AG09309 (cell line): ENCODE measurements at places on chromosomes 4 and X.

DNA sequence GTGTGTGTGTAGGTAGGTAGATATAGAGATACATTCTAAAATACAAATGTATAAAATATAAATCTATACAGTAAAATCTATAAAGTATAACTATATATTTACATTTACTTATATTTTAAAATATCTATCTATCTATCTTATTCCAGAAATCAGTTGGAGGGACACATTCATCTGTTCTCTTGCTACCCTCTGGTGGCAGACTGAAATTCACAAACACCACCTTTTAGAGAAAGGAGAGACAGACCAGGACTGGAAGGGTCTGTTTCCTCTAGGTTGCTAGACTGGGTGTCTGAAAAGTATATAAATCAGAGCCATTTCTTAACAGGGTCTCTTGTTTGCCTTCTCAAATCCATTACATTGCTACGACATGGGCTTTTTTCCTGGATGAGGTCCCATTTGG, 343.0 kb downstream of the OPHN1 start:
- DNase-seq: no peak

DNA sequence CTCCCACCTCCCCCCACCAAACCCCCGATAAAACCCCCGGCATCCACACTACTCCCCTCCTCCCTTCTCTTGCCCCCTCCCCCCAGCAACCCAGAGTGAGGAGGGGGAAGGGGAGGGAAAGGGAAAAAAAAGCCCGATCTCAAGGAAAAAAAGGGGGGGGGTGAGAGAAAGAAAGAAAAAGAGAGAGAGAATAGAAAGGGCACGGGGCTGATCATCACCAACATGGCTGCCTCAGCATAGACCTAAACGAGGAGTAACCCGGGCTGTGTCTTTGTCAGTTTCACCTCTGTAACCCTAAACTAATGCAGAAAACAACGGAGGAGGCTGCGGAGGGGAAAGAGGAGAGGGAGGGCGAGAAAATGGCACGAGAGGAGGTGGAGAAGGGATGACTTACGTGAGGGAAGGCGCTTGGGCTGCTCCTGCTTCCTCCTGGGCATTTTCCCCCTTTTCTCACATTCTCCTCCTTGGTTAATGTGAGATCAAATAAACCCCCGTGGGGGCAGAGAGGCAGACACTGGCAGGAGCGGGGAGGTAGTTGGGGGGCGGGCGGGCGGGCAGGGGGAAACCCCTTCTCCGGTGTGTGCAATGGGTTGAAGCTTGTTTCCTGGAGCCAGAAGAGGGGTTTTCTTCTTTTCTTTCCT, 532 bp downstream of the ZNF827 start:
- no peak for DNase-seq

GRCh38 chr4:84672177-84672576, 89.2 kb downstream of the CDS1 start:
- no peak for DNase-seq

- DNase-seq: no peak
Measured at GRCh38 chr4:102589743-102590142, 88.6 kb downstream of the NFKB1 start.

DNA sequence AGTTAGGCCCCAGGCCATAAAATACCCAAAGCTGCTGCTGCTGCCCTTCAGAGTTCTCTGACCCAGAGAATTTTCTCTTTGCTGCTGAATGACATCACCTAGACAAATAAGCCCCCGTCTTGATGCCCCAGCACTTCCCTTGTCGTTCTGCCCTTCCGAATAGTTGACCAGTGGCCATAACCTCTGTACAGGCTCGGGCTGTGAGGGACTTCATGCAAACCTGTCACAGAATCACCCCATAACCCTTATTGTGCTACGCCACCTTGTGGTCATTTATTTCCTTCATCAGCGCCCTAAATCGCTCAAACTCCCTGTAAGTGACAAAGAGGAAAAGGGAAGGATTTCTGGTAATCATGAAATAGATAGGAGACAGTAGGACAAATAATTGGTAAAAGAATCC, 18.8 kb downstream of the SPACA5 start:
- DNase-seq: no peak

DNA sequence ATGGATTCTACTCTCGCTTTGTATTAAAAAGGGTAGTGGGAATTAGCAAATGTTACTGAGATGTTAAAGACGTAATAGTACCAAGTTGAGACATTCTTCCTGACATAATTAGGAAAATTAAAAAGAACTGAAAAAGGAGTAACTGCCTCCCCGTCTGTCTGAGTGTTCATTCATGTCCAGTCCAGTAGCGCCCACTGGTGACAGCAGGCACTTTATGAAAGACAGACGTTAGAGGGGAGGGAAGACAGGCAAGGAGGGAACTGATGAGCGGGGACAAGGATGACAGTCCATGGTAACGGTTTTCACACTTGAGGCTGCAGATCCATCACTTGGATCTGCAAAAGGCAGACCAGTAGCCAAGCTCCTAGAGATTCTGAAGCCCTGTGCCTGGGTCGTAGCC, 326.7 kb downstream of the STK32B start:
- DNase-seq: no peak

- no peak for DNase-seq
Measured at GRCh38 chr4:162707962-162708361, 458.7 kb downstream of the NAF1 start.

DNA sequence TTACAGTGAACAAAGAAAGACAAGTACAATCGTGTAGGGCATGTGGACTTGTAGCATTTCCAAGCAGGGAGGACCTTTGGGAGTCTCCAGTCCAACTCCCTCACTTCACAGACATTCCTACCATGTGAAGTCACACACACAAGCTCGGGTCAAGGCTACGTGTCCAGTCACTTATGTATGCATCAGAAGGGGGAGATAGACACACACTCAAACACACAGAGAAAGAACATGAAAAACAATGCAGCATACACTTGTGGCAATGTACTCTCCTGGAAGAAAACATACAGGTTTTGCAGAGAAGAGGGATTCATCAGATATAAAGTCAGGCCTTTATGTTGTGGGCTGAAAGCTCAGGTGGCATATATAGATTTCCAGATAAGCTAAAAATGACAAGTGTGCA, 136.1 kb upstream of the MID1 start:
- DNase-seq: no peak

DNA sequence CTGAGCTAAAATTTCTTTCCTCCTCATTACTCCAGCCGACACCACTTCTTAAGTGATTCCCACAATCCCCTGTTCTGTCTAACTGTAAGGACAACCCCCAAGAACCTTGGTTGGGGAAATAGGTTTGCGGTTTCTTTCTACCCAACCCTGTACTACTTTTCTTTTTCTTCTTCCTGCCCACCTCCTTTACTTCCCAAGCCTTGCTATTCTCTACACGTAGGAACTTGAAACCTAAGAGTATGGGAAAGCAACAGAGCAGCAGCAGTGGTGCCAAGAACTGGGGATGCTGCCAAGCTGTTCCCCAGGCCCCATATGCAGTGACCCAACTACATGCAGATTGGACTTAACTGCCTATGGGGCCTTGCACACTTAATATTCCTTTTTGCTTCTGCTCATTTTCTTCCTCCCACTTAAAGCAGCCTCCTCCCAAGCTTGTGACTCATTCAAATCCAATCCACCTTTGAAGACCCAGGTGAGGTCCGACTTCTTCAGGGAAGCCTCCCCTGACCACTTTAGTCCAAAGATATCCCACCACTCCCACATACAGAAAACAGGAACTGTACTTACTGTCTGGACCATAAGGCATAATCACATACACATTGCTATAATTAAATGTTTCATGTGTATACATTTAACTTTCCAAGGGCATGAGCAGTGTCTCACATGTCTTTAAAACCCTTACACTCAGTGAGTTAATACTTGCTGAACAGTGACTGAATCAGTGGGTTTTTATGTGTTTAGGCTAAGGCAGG, 1.7 kb downstream of the FAM120C start:
- DNase-seq: no peak

- DNase-seq: no peak
Measured at GRCh38 chrX:102113367-102113766, 12.1 kb upstream of the TCEAL2 start.

DNA sequence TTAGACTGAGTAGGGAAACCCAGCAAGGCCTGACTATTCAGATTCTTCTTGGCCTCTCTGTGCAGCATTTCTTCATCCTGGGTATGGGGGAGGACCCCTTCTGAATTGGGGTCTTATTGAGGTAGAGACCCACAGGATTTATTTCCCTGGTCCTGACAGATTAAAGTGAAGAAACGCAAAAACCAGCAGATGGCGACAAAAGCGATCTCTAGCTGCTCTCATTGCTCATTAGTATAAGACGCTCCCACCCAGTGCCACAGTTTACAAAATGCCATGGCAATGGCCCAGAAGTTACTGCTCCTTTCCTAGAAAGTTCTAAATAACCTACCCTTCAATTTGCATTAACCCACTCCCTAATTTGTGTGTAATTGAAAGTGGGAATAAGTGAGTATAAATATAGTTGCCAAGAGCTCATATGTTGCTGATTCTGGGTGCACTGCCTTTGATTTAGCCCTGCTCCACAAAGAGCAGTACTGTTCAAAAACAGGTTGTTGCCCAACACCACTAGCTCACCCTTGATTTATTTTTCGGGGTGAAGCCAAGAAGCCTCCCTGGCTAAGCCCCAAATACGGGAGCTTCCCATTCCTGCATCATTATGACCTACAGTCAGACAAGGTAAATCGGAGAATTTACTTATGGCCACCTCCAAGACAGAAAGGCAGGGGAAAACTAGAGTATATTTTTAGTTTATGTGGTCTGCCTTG, 3.7 kb upstream of the BEX4 start:
- DNase-seq: no peak

DNA sequence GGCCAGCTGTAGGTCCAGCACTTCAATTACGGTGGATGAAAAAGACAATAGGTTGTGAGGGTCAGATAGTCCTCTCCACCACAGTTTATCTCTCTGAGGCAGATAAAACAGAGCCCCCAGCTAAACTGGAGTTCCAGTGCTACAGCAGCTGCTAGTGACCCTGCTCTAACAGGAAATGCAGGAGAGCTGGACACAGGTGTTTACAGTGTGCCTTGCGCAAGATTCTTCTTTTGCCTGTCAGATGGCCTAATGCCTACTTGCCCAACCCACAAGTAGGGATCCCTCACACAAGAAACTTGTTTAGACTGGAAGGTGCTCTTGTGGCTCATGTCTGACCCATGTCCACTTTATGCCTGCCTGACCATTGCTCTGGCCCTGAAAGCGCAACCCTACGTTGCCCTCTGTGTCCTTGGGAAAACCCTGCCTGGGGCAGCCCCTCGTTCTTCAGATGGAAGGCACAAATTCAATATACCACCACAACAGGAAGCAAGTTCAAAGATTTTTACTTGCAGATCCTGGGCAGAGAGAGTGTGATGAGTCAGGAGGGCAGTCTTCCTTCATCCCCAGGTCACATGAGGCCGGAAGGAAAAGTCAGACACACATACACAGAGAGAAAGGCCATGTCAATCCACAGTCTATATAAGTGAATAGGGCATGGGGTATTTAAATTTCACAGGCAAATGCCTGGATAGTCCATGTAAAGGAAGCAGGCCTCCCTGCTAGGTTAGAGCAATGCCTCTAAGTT, 105.1 kb upstream of the ADGRL3 start:
- no peak for DNase-seq

- DNase-seq: peak; percentile 39
Measured at GRCh38 chr4:8391972-8392371, 48.6 kb downstream of the ACOX3 start.

DNA sequence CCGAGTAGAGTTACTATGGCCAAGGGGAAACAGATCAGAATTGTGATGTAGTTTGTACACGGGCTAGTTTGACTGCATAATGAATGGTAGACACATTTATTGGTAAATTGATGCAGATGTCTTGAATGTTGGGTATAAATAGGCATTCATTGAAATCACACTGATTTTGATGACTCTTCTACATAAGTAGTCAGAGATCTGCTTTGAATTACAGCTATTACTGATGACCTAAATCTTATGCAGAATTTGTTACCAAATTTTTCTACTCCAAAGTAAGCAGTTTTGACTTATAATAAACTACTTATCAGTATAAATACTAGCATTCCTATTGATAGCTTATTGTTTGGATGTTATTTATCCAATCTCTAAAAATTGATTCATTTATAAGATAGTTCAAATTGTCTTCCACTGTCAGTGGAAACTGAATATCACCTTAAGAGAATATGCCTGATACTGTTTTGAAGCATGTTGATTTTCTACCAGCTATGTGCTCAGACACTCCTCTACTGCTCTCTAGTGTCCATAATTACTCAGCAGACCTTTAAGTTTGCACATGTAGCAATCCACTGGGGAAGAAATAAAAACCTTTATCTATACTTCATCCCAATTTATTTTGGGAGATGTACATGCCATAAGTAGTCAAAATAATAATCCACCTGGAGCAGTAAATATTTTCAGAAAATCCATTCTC, 120.3 kb downstream of the RASL11B start:
- DNase-seq: no peak

DNA sequence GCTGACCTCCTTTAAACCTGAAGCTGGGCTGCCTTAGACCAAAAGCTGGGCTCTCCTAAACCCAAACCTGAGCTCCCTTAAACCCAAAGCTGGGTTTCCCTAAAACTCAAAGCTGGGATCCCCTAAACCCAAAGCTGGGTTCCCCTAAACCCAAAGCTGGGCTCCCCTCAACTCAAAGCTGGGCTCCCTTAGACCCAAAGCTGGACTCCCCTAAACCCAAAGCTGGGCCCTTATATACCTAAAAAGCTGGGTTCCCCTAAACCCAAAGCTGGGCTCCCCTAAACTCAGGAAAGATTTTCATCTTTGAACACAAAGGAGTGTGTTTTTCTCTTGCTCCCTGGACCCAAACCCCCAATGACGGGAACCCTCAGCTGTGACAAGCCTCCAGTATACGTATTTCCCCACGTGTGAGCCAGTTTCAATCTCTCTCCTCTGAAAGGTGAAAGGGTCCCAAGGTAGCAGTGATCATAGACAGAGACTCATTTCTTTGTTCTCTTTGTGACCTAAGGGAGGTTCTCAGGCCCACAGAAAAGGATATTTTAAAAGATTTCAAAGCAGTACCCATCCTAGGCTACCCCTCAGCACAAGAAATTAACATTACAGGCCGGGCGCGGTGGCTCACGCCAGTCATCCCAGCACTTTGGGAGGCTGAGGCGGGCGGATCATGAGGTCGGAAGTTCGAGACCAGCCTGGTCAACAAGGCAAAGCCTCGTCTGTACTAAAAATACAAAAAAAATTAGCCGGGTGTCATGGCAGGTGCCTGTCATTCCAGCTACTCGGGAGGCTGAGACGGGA, 31.3 kb upstream of the ASMTL start:
- DNase-seq: no peak

- DNase-seq: no peak
Measured at GRCh38 chrX:77749695-77750094, 36.3 kb downstream of the ATRX start.

DNA sequence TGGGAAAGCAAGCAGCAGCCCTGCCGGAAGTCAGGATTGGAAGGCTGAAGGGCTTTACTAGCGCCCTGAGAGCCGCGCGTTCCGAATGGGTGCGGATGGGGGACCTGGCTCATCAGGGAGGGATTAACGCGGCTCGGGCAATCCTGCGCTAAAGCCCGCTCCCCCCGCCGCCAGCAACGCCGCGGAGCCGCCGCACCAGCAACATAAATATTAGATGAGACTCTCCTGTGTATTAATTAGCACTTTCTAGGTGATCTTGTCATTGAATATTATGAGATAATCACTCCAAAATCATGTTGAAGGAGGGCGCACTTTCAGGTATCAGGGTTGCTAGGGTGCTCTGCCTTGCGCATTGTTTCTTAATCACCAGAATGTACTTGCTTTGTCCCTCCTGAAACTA, 357.2 kb upstream of the FAM241A start:
- no peak for DNase-seq

- DNase-seq: no peak
Measured at GRCh38 chrX:117840645-117841044, 276.0 kb downstream of the KLHL13 start.

- DNase-seq: no peak
Measured at GRCh38 chr4:24655971-24656370, 71.6 kb upstream of the DHX15 start.

GRCh38 chrX:14697451-14697850, 168.1 kb downstream of the GLRA2 start:
- no peak for DNase-seq
